ENCODE measurements at places on chromosomes 6 and 20. TPM values are rescaled to one million over a fixed set of nuclear protein-coding genes. Genes with fewer than 3 reads are reported as not detected.

The KCNK16 gene
- not detected for total RNA-seq

The ACTL10 gene
- total RNA-seq, result 26.3 TPM

The APCDD1L gene
- total RNA-seq, result 2.1 TPM

The CNR1 gene
- total RNA-seq, result 35.0 TPM

DNA sequence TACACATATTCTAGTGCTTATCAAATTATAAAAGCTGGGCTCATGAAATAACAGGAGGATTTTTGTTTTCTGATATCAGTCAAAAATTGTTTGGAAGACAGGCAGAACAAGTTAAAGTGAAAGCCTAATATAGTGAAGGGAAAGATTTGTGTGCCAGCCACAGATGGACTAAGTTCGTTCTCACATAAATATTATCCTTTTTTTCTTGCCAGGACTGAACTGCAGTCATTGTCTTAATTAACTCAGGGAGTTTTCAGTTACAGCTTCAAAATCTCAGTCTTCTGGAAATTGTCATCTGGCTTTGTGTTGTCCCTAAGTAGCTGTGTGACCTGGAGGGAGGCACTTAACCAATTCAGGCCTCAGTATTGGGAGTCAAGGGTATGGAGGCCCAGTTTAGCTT, 40.7 kb downstream of the PLCB4 start:
- no peak overlapping the region for H3K27ac ChIP-seq
- H3K4me1 ChIP-seq, result peaks cover 4% of the 10 kb centered on the region
- DNase-seq, result no peak
- H3K27me3 ChIP-seq, result no peaks in the 10 kb centered on the region

Data from ascending aorta (tissue), 2 donors.